ENCODE measurements at places on chromosomes 16 and 17.

GRCh38 chr17:60164697-60165096 lies 14.9 kb downstream of the CA4 start:
- DNase-seq, result no peak

DNA sequence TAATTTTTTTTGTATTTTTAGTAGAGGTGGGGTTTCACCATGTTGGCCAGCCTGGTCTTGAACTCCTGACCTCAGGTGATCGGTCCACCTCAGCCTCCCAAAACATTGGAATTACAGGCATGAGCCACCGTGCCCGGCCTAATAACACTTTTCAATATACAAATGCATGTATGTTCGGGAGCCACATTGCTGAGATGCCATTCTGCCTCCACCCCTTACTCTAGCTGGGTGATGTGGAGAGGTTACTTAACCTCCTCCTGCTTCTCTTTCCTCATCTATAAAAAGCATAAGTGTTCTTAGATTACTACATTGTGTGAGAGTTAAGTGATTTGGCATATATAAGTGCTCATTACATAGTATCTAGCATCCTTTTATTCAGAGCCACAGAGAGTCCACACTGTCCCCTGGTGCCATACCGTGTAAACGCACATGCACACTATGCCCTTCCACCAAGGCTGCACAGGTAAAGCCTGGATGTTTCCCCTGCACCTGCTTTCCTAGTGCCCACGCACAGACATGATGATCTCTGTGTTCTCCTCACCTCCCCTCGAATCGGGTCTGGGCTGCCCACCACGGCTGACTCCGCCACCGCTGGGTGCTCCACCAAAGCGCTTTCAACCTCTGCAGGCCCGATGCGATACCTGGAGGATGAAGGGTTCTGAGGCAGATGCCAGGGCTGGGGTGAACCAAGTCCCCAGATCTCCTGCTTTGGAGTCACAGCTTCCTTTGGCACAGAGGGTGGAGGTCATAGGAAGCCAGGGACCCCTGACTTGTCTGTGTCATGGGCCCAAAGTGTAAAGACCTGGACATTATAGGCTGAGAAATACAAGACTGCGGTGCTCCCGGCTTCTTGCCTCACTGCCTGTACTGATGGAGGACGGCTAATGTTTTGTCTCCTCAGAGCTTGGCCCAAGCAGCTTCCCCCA lies 49.0 kb upstream of the ACSM2B start:
- DNase-seq, result no peak

- no peak for DNase-seq
Measured at GRCh38 chr17:8277317-8277716, 11.2 kb upstream of the RANGRF start.

GRCh38 chr16:576197-576822 lies 6.5 kb downstream of the PIGQ start:
- no peak for DNase-seq

- peak; percentile 75 for DNase-seq
Measured at GRCh38 chr16:15509051-15509592, 74.7 kb downstream of the BMERB1 start.

GRCh38 chr16:29686740-29687332 lies 7.9 kb downstream of the QPRT start:
- no peak for DNase-seq

- DNase-seq, result no peak
Measured at GRCh38 chr17:81337476-81337879, 42.4 kb upstream of the SLC38A10 start.

All from astrocyte of the spinal cord (primary cell).